ENCODE measurements at places on chromosomes 11 and 22.

GRCh38 chr11:14539982-14540421, 19.8 kb upstream of the PSMA1 start:
- DNase-seq: no peak

DNA sequence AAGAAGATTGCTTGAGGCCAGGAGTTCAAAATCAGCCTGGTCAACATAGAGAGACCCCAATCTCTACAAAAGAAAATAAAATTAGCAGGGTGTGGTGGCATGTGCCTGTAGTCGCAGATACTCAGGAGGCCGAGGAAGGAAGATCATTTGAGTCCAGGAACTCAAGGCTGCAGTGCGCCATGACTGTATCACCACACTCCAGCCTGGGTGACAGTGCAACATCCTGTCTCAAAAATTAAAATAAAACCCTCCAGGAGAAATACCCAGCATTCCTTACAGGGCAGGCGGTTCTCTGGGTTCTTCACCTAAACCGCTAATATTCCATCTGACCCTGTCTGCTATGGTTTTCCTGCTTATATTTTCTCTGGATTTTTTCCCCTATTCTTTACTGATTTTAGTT, 13.5 kb downstream of the TCF20 start:
- no peak for DNase-seq

DNA sequence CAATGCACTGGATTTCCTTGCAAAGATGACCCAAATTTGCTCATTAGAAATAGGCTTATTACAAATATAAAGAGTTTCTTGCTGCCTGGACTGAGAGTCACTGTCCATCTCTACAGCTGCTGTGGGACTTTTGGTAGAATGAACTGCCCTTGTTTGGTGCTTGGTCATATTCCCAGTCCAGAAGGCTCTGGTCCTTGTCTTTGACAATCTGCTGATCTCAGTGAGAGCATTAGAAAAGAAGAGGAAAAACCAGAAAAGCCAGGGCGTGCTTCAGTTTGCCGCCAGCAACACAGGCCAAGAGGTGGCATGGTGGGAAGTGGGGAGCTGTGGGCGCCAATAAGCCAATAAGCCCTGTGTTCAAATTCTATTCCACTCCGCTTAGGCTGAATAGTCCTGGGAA, 48.2 kb upstream of the PARVA start:
- no peak for DNase-seq

DNA sequence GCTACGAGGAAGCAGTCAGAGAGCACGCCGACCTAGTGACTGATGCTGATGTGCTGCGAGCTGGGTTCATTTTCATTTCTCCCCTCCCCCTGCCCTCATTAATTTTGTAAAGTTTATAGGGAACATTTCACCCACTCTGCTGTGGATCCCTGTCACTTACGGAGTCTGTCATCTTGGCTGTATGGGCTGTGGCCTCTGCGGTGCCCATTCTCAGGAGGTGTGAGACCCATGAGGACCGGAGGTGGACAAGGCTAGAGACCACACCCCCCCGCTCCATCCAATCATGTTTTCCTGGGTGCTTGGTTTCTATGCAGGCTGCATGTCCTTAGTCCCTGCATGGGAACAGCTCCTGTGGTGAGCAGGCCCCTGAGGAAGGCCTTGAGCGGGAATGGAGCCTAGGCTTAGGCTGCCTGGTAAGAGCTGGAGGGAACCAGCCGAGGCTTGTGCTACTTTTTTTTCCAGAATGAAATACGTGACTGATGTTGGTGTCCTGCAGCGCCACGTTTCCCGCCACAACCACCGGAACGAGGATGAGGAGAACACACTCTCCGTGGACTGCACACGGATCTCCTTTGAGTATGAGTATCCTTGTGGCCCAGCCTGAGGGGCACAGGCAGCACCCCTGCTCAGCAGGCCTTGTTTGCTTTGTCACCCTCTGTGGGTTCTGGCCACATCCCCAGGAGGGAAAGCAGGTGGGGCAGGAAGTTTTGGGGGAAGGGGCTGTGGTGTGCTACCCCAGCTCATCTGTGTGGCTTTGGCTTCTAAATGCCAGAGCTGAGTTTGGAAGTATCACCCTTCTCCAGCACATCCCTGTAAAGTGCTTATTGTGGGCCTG, 19.1 kb downstream of the CLDN5 start:
- no peak for DNase-seq

- DNase-seq: peak; percentile 55
Observed at GRCh38 chr11:79076526-79077115, 364.2 kb downstream of the TENM4 start.

DNA sequence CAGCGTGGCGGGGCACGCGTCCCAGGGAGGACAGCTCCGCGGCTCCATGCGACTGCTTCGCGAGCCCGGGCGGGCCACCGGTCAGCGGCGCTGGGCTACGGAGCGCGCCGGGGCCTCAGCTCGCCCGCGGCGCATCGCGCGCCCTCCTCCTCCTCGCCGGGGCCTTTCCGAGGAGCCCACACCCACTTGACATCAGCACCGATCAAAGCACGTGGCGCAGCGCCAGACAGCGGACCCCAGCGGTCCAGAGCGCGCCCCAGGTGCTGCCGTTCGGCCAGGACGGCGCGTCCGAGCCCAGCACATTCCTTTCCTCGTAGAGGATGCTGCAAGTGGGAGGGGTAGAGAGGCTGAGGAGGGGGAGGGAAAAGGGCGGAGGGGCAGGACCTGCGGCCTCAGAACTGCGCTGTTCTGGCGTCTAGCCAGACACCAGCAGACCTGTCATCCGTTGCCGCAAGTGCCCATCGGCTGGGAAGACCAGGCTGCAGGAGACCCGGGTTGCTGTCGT, 88.6 kb downstream of the PLEKHA7 start:
- DNase-seq: peak; percentile 90

DNA sequence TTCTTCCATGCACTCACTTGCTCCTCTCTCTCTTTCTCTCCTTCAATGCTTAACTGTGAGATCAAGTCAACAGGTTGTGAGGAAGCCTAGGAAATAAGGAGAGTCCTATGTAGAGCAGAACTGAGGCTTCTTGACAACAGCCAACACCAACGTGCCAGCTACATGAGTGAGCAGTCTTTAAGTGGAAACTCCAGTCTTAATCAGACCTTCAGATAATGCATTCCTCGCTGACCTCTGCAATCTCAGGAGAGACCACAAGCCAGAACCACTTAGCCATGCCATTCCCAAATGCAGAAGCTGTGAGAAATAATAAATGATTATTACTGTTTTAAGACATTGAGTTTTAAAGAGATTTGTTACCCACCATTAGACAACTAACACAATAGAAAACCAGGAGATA, 6.1 kb upstream of the TEAD1 start:
- no peak for DNase-seq

- DNase-seq: no peak
Observed at GRCh38 chr11:77468527-77468926, 5.4 kb downstream of the PAK1 start.

GRCh38 chr11:102911758-102912481, 37.1 kb upstream of the MMP12 start:
- no peak for DNase-seq

- DNase-seq: no peak
Observed at GRCh38 chr11:118618115-118618990, 10.9 kb downstream of the PHLDB1 start.

DNA sequence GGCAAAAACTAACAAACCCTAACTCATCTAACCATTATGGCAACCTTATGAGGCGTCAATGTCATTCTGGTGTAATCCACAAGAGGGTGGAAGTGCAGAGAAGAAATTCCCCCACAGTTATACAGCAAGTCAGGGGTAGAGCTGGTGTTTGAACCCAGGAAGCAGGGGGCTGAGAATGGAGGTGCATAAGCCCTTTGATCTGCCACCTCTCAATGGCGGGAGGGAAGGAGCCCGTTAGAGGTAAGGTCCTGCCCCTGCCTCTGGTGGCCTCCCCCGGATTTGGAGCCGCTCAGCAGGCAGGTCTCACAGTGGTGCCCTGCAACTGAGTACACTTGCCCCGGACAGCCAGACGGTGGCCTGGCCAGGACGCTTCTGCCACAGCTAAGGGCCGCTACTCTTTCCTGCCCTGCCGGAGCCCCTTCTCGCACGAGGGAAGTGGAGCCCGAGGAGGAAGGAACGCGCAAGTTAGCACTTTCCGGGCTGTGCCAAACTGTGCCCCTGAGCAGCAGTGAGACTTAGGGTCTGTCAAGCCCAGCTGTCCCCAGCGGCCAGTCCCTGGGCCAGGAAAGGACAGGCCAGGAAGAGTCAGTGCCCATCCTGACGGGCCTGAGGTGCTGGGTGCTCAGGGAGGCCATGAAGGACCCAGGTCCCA, 1.1 kb downstream of the FXYD2 start:
- peak; percentile 15 for DNase-seq
